Fibroblast of skin of left biceps (primary cell): ENCODE measurements at places on chromosomes 5 and 9.

- DNase-seq, result no peak
Measured at GRCh38 chr5:134145779-134146581, 30.8 kb downstream of the SKP1 start.

GRCh38 chr9:127898433-127899127, 823 bp downstream of the ST6GALNAC6 start:
- DNase-seq, result peak; percentile 79

- no peak for DNase-seq
Measured at GRCh38 chr9:82164159-82164558, 175.6 kb downstream of the SPATA31D1 start.

DNA sequence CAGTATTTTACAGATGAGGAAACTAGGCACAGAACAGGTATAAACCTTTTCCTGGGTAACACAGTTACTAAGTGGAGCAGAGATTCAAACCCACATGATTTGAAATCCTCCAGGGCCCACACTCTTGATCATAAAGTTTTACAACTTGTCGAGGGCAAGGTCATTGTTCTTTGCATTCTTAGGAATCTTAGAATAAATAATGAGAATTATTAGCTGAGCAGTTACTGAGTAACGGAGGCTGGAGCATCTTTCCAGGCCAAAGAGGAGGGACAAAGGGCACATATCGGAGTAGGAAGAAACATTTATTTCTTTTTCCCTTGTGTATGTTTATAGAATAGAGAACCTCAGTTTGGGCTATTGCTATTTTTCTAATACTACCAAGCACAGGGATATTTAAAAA, 27.1 kb upstream of the F2R start:
- no peak for DNase-seq

- no peak for DNase-seq
Measured at GRCh38 chr5:110751902-110752762, 13.3 kb downstream of the SLC25A46 start.
